ENCODE measurements at places on chromosomes 16 and 17.
A peak's percentile ranks its signal among the peaks of the same experiment; 100 is the strongest.

DNA sequence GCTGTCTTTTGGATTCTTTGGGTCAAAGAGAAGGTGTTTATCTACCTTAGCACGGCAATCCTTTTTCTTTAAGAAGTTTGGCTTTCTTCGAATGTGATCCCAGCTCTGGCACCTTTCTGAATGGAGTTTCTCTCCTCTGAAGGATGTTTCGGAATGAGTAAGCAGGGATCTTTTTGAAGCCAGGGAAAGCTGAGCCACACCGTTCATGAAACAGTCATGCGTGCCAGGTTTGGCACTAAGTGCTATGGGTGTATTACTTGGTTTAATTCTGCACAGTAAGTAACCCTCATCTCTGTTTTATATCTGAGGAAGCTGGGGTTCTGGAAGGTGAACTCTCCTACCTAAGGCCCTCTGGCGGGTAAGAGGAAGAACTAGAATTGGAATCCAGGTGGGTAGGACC lies 234.5 kb downstream of the NTN1 start:
- DNase-seq = no peak

- DNase-seq = no peak
Measured at GRCh38 chr16:57618296-57619132, 9.9 kb upstream of the ADGRG1 start.

DNA sequence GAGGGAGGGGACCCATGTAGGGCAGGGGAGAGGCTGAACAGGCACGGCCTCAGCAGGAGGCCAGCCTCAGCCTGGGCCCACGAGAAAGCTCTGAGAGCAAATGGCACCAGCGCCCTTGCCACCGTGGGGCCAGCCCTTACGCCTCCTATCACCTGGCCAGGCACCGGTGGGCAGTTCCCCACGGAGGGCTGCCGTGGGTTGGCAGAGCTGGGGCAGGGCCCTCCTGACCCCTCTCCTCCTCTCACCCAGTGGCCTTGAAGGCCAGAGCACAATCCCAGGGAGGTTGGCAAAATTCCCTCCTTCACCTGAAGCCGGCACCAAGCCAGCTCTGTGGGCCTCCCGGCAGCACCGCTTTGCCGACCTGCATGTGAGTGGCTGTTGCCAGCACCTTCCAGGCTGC lies 53.1 kb upstream of the ENPP7 start:
- DNase-seq = no peak

- DNase-seq = no peak
Measured at GRCh38 chr17:78355701-78356100, 4.2 kb downstream of the SOCS3 start.

GRCh38 chr17:29401258-29401657 lies 11.1 kb downstream of the TAOK1 start:
- DNase-seq = no peak

DNA sequence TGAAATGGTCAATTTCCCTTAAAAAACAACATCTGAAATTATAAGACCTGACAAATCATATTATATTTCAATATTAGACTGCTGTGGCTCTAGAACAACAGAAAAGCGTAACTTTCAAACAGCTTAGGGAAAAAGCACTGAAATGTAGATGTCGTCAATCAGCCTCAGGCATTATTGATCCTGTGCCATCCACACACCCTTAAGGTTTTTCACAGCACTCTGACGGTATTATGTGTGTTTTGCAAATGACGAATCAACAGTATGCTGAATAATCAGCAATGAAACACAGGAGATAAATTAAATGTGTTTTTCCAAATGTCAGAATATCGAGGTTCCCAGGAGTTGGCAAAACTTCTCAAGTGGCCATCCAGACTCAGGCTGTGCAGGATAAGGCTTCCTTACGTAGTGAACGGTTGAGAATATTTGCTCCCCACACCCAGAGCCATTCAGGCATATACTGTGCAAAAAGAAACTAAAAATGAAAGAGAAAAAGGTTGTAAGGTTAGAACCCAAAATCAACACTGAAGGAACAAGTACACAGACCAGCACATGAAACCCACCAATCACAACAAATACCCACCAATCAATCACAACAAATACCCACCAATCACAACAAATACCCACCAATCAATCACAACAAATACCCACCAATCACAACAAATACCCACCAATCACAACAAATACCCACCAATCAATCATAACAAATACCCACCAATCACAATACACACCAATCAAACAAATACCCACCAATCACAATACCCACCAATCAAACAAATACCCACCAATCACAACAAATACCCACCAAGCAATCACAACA lies 7.7 kb upstream of the MBTPS1 start:
- DNase-seq = no peak

DNA sequence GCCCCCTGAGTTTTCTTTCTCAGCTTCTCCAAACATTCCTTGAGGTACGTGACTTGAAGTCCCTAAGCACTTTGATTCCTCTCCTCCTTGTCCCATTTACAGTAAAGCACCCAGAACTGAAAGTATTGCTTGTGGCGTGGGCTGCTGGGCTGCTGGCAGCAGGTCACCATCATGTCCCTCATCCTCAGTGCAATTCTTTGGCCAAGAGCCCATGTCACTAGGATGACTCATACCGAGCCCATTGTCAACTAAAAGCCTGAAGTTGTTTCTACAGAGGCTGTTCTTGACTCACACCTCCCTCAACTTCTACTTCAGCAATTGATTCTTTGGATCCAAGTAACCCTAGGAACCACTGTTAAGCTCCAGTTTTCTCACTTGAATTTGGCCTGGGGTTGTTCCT lies 54.3 kb downstream of the KPNA2 start:
- no peak for DNase-seq

- DNase-seq = no peak
Measured at GRCh38 chr16:14013145-14013570, 58.0 kb upstream of the MRTFB start.

GRCh38 chr16:70588565-70588964 lies 57.8 kb upstream of the IL34 start:
- no peak for DNase-seq

DNA sequence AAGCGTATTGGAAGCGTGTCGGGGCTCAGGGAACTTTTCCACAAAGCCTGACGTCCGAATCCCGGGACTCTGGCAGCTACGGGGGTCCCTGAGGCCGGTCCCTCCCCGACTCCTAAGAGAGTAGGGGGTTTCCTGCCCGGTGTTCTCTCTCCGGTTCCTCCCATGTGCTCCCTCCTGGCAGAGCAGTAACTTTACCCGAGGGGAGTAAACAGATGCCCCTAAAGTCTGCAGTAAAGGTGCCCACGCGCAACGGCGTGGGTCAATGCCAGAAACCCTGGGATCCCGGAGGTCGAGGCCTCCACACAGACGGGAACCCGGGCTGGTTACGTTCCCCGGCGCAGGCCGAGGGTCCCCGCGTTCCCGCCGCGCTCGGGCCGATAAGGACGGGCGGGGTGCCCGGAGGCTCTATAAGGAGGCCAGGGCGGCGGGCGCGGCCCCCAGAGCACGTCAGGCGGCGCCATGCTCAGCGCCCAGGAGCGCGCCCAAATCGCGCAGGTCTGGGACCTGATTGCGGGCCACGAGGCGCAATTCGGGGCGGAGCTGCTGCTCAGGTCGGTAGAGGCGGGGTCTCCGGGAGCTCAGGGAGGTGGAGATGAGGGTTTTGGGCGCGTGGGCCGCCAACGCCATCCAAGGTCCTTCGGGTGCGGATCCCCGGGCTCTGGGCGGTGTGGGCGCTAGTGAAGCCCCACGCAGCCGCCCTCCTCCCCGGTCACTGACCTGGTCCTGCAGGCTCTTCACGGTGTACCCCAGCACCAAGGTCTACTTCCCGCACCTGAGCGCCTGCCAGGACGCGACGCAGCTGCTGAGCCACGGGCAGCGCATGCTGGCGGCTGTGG lies at the start of gene HBM:
TSS of gene HBM (plus strand) at position 440 of the 836 bp plus-strand sequence. CDS start at position 460, 20 bp downstream.
- peak; percentile 31 for DNase-seq

GRCh38 chr16:5478036-5478435 lies 380.4 kb upstream of the EEF2KMT start:
- no peak for DNase-seq

GRCh38 chr17:42895185-42895555 lies 5.4 kb upstream of the G6PC1 start:
- DNase-seq = no peak

DNA sequence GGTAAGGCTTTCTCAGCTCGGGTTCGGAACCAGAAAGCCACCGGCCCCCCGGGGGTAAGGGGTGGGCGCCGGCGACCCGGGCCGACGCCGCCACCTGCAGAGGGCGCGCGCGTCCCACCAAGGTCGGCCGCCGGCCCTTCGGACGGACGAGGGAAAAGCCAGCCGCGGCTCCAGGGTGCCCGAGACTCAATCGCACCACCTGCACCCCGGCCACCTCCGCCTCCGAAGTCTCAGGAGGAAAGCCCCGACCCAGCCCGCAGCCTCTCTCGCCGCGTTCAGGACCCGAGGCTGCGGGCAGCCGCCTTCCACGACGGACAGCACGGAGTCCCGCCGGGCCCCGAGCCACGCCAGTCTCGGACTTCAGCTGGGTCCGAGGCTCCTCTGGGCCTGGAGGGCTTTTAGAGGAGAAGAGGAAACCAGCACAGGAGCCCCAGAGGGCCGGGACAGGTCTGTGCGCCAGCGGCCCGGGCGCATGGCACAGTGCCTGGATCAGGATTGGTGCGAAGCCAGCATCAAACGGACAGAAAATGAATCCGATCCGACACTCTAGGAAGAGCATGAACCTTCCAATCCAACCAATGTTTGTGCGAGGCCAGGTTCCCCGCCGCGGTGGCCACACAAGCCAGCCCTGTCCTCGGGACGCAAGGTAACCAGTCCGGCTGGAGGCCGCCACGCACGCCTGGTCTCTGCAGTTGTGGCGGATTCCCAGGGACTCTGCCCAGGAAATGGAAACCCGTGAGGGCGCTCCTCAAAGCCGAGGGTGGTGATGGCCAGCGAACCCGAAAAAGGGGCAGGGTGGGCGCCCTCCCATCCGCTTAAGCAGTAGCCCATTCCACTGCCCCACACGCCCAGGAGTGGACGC lies 6.7 kb downstream of the CBX8 start:
- DNase-seq = no peak

DNA sequence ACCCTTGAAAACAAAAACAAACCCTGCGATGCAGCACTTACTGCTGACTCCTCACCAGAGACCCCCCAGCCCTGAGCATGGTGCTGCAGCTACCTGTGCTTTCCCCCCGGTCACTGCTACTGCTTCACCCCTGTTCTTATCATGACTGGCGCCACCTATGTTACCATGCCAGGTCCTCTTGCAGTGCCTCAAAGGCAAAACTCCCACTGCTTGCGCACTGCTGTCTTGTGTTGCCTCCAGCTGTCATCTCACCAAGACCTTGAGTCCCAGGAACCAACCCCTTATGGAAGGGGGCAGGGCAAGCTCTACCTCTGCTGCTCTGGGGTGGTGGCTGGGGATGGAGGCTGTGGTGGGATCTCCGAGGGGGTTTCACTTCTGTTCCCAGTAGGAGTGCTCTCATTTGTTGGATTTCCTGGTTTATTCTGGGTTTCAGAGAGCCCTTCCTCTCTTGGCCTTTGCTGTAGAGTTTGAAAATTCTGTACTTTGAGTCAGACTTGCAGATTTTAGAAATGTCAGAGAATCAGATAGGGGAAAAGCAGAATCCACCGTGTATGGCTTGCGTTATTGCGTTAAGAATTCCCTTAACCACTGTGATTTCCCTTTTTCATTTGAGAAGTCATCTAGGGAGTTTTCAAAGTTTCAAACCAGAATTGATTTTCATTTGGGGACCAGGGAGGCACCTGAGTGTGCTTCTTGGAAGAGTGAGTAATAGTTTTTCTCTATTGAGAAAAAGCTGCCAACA lies 96.6 kb downstream of the SPECC1 start:
- no peak for DNase-seq

GRCh38 chr16:79996321-79996720 lies 395.8 kb upstream of the MAF start:
- no peak for DNase-seq

DNA sequence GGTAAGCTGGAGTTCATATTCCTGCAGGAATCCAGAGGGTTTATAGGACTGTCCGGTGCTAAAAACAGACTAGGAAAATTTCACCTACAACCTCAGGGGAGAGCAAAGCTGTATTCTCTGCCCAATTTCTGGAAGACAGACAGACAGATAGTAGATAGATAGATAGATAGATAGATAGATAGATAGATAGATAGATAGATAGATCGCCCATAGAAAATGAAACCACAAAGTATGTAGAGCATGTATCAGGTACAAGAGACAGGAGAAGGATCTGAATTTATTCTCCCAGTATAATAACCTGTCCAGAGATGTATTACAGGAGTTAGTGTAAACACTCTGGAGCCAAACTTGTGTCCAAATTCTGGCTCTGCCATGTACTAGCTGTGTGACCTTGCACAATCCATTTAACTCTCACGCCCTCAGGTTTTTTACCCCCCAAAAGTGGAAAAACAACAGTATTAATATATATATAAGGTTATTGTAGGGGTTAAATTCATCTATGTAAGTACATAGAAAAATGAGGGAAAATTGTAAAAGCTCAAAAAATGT lies 2.1 kb upstream of the ABCA6 start:
- no peak for DNase-seq

DNA sequence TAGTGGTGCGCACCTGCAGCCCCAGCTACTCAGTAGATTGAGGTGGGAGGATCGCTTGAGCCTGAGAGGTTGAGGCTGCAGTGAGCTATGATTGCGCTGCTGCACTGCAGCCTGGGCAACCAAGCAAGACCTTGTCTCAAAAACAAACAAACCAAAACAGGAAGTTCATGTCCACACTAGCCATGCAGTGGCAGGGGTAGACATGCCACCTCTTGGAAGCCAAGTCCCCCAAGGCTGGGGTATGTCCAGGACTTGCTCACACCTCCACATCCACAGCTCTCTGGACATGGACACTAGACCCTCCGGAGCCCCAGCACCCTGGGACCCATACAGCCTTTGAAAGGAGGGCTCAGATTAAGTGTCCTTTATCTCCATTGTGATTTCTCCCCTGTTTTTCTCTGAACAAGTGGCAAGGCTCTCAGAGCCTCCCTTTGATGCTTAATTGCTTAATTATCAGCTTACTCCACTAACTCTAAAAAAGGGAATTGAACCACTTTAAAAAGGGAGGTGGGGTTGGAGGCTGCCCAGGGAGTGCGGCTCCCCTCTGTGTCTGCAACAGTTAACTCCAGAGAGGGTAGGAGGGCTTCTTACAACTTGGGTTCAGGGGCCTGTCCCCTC lies 424.6 kb upstream of the C16orf82 start:
- no peak for DNase-seq

GRCh38 chr17:33199571-33200510 lies 93.3 kb downstream of the ASIC2 start:
- DNase-seq = no peak
